Activated gamma-delta T cell treated with Interleukin-2 at 50 U/mL for 16 hours (primary cell): ENCODE measurements at places on chromosomes 2 and 18.
A peak's percentile ranks its signal among the peaks of the same experiment; 100 is the strongest.

GRCh38 chr2:169336695-169337094, 25.6 kb downstream of the LRP2 start:
- DNase-seq = no peak

DNA sequence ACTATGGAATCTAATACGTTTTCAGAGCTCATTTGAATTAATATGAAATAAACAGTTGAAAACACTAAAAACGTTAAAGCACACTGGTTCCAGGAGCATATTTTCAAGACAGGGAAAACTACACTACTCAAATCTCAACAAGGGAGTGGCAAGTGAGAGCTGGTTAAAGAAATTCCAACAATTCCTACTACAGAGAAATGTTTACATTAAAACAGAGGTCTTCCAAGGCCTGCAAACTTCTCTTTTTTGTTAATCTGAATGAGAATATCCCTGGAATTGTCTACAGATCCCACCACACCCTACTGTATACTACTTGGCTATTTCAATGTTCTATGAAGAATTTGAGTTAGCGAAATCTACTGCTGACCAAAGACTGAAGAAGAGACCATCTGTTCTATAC, 231.5 kb downstream of the ZEB2 start:
- no peak for DNase-seq

- DNase-seq = no peak
Measured at GRCh38 chr2:191856111-191856876, 9.4 kb upstream of the CAVIN2 start.

DNA sequence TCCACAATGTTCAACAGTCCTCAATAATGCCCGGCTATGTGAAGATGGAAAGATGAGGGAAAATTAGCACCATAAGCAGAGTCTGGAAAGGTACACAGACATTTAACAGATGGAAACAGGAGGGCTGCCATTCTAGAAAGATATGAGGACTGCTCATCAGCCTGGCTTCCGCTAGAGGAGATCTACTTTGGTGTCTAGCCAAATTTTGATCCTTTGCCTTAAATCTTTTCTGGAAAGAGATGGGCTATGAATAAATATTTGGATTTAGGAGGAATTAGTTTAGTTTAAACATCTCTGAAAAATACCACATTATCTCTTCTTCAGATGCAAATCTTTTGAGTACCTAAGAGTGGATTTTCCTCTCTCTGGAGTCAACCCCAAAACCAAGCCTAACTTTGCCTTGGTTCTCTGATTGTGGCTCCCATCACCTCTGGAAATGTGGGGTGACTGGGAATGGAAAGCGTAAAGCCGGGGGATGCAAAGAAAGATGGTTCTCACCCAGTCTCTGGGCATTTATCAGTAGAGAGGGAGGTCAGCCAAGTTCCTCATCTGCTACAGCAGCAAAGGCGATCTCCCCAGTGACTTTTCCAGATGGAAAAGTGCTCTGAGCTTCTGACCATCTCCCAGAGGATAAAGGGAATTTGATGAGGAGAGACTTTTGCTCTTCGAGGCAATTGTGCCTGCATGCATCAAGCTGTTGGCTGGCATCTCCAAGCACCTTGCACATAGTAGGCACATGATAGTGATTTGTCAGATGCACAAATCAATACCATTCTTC, 410.6 kb downstream of the ZNF521 start:
- no peak for DNase-seq

DNA sequence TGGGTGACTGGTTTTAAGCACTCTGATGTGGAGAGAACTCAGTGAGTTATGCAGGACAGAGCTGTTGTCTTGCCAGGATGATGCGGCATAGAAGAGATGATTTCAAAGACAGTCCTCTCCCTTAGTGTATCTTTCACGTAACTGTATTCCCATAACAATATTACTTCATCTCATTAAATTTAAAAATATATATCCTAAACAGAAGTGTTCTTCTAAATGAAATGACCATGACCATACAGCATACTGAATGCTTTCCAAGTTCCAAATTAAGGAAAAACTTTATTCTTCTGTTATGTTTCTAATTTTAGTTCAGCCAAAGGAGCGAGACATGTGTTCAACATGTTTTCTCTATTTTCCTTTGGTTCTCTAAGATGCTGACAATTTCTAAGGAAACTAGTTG, 600.1 kb upstream of the FSHR start:
- no peak for DNase-seq

DNA sequence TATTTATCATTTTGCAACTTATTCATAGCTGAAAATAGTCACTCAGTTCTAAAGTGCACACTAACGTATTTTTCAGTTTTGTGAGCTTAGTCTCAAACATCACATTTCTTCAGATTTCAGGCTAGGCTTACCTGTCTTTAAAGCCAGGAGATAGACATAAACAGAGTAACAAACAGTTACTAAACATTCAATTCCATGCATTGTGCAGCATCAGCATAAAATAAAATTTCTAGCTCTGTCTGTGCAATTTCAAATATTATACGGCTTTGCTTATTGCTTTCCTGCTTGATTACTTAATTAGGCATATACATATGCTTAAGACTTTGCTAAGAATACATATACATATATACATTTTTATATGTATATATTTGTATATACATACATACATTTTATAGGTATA, 637.0 kb downstream of the NR4A2 start:
- no peak for DNase-seq

- peak; percentile 17 for DNase-seq
Measured at GRCh38 chr2:32627441-32627813, 423 bp upstream of the TTC27 start.

GRCh38 chr2:20052861-20053281, 1.4 kb upstream of the LAPTM4A start:
- no peak for DNase-seq

DNA sequence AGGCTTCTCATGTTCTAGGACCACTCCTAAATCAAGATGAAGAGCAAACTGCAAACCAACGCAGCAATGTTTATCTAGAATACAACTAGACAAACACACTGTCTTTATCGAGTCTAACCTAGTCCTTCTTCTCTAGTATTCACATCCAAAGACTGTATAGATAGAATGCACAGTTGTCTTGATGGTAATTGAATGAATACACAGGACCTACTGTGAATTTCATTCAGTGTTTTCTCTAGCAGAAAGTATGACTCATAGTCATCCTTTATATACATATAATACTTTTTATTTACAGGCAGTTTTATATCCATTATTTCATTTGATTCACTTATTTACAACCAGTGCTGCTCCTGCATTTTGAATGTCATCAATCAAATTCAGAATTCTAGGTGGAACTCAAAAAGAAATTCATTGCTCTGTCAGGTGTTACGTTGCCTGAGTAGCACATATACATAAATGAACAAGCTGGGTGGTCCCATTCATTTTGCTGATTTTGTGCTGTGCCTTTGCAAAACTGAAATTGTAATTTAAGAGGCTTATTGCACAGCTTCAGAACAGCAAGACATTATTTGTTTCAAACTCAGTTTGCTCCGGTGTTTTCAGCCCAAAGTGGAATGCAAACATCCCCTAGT, 374.8 kb downstream of the EPHA4 start:
- DNase-seq = no peak

DNA sequence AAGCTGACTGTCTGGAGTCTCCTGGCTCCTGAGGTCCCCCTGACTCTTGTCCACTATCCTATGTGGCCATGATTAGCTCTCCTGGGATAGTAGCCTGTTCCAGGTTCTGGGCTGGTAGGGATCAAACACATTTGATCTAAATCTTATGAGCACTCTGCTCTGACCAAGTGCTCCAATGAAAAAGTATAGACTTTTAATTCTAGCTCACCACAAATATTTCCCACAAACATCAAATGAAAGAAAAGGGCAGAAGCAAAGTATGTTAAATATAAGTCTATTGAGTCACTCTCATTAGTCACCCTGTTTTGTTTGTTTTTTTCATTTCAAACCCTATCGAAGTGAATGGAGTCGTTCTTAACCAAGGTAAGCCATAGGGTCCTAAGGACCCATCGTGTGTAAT, 39.7 kb upstream of the NEDD4L start:
- DNase-seq = no peak

GRCh38 chr2:205571360-205571959, 110.8 kb upstream of the NRP2 start:
- DNase-seq = no peak

GRCh38 chr2:186294248-186294888, 191.7 kb upstream of the ZC3H15 start:
- no peak for DNase-seq

DNA sequence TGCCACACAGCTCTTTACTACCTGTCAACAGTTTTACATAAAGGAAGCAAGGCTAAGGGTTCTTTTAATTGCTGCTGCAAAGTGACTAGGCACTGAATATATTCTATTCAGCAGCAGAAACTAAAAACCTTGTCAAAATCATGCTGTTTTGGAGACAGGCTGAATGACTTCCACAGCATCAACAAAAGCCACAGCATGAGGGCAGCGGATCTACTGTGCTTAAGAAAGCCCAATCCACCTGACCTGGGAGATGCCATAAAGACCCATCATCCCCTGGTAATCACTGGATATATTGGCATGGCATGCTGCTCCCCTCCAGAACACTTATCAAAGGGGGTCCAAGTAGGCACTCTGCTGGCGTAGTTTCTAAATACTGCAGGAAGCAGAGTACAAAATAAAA, 715.1 kb upstream of the SLC8A1 start:
- no peak for DNase-seq

DNA sequence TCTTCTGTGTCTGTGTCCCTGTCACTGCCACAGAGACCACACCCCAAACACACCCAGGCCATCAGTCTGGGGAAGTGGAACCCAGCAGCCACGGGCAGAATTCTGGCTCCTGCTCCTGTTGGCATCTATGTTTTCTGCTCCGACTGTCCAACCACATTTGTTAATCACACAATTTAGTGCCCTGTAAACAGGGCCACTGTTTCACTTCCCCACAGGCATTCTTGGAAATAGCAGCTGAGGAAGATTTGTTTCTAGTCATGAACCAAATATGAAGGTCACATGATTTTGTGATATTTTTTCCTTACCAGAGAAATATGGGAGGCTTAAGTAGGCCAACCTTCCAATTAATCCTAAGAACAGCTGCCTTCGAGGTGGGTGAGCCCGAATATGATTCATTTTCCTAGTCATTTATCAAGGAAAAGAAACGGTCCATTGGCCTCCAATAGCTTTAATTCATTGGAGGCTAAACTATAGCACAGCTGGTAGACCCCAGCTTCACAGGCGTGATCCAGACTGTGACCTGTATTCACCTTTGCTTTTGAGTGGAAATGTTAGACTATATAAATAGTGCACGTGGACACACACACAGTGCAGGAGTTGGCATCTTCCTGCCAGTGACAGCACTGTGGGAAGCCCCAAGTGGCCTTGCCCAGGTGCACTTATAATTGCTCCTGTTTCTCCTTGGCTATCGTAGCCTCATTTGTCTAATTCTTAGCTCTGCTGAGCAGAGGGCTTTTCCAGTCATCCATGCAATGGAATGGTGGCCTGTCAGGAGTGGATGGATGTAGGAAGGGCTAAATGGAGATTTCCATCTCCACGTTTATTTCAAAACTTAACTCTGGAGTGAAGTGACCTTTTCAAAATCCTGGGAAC, 267.9 kb downstream of the LPIN1 start:
- DNase-seq = no peak

GRCh38 chr2:228369400-228370031, 188.0 kb upstream of the SPHKAP start:
- no peak for DNase-seq

- DNase-seq = no peak
Measured at GRCh38 chr18:37563931-37564392, 1.6 kb downstream of the CELF4 start.

DNA sequence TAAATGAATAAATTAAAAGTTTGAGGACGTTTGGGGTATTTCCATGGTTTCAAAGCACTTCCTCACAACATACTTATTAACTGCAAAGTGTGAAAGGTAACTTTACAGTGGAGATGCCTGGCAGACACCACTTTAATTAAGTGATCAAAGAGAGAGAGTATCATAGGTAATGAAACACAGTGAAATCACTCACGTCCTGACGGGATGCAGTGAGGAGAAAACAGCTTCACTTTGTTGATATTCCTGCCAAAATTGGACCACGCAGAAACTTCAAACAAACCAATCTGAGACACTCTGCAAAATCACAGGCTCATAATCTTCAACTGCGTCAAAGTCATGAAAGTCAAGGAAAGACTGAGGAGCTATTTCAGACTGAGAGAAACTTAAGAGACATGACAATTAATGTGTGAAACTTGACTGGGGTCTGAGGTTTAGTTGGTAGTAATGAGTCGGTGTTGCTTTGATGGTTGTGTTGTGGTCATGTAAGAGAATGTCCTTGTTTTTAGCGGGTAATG, 66.0 kb upstream of the ITGB6 start:
- no peak for DNase-seq

GRCh38 chr2:160994141-160995002, 165.9 kb upstream of the TANK start:
- DNase-seq = peak; percentile 74
